ENCODE measurements at places on chromosomes 12 and 14.
A peak's percentile ranks its signal among the peaks of the same experiment; 100 is the strongest.

- peak; percentile 47 for DNase-seq
These were observed 4.9 kb downstream of the SLC48A1 start for GRCh38 chr12:47777741-47778558.

GRCh38 chr12:25689996-25690501 is 137.0 kb upstream of the LMNTD1 start:
- DNase-seq: no peak

DNA sequence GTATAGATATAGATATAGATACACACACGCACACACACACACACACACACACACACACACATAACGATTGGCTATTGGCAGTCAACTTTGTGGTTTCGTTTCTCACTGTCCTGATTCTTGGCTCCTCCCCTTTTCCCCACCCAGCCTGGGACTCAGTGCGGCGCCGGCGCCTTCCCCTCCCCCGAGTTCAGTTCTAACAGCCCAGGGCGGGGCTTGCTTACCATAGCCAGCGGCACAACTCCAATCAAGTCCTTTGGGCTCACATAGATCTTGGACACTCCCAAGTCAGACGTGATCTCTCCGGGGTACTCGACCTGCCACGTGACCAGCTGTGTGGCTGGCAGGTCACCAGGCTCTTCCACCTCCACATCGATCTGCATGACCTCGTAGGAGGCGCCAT is 484.1 kb downstream of the GLT1D1 start:
- DNase-seq: no peak

GRCh38 chr14:92751819-92752218 is 3.4 kb upstream of the LGMN start:
- DNase-seq: no peak

GRCh38 chr14:89621791-89622638 is 205.0 kb upstream of the FOXN3 start:
- DNase-seq: no peak

Measured in endothelial cell (in vitro differentiated cells).